ENCODE measurements at places on chromosomes 1 and 21.

- DNase-seq, result no peak
Observed at GRCh38 chr1:242828199-242828598, 303.7 kb upstream of the PLD5 start.

DNA sequence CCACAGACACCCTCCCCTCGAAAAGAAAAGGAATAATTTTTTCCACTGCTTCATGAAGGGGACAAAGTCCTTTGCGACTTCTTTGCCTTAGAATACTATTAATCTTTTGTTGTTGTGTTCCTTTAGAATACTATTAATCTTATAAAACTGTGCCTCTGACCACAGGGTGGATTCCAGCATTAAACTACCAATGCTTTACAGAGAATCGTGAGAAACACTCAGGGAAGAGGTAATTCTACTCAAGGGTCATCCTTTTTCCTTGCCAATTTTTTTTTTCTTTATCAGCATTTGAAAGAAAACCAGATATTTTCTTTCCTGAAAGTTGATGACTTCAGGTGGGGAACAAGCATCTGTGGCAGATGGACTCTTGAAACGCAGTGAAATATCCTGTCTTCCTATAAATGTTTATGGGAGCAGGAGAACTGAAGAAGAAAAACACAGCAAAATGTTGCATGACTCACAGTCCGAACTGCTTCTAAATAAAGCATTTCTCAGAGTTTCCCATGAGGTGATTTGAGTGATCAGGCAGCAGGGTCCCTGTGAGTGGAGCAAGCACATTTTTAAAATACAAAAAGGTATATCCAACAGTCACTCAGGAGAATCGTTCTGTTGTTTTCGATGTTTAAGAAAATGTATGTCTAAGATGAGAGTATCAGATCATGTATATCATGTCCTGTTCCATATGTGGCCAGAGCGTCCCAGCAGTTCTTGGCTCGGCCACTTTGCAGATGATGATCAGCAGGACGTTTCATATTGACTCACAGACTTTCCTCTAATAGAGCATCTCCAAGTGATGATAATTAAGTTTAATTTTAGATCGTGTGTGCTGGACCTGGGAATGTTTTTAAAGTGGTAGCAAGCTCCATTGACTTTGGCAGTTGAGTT lies 154.2 kb upstream of the RUNX1 start:
- no peak for DNase-seq

- no peak for DNase-seq
Observed at GRCh38 chr1:216562383-216562782, 139.1 kb upstream of the USH2A start.

DNA sequence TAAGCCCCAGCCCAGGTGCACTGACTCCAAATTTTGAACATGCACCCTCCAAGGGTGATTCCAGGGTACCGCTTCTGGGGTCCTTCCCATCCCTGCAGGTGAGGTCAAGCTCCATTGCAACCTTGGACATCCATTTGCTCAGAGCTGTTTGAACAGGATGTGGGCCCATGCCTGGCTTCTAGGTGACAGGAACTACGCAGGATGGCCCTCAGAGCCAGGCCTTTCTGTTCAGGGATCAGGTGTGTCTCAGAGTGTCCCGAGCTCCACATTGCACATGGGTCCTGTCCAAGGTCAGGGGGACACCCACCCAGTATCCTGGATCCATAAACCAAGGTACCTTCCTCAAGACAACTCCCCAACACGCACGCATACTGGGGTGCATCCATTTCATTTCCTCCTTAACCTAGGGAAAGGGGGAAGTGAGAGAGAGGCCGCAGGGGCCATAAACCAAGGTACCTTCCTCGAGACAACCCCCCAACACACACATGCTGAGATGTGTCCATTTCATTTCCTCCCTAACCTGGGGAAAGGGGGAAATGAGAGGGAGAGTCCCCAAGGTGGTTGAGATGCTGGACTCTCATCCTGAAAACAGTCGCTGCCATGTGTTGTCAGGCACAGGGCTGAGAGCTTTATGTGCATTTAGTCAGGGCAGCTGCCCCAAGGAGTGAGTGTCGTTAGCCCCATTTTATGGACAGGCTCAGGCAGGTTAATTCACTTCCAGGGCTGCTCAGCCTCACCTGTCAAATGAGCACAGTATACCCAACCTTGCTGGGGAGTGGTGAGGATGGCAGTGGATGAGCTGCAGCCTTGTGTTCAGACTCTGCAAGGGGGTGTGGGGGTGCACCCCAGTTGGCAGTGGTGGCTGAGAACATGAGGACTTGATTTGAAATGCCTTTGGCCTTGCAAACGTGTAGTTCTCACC lies 2.1 kb downstream of the SLC66A1 start:
- no peak for DNase-seq

DNA sequence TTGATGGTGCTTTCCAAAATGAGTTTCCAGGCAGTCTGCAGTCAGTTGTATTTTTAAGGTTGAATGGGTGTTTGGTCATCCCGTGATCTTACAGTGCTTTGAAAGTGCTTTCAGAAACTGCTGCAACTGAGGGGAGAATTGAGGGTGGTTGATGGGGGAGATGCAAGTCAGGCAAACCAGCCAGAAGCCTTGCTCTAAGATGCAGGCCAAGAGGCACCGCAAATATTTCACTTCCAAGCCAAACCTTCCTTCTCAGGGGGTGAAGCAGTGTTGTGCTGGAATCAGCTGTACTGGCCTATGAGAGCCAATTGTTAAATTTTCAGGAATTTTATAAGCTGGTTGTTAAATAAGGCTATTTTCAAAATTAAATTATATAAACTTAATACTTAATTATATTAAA lies 151.6 kb downstream of the KCNJ6 start:
- no peak for DNase-seq

- DNase-seq, result no peak
Observed at GRCh38 chr1:225347123-225347683, 80.6 kb downstream of the LBR start.

GRCh38 chr1:91502672-91503184 lies 2.1 kb downstream of the CDC7 start:
- no peak for DNase-seq

GRCh38 chr1:174021591-174022079 lies 522 bp downstream of the RC3H1 start:
- DNase-seq, result peak; percentile 7
